ENCODE measurements at places on chromosomes 6 and 20.

DNA sequence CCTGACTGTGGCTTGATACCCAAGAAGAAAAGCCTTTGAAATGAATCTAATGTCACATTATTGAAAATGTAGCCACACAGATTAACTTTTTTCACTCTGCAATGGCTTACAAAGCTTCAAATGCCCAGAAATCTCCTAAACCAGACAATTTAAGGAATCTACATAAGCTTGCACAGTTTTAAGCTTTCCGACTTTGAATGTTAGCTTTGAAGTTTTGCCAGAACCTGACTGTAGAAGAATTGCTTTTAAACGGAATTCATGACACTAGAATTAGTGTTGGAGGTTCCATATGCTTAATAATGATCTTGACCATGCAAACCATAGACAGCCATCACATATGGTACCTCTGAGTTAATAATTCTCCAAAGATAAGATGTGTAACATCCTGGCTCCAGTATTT lies 798.5 kb upstream of the EPHA7 start:
- no peak for DNase-seq

DNA sequence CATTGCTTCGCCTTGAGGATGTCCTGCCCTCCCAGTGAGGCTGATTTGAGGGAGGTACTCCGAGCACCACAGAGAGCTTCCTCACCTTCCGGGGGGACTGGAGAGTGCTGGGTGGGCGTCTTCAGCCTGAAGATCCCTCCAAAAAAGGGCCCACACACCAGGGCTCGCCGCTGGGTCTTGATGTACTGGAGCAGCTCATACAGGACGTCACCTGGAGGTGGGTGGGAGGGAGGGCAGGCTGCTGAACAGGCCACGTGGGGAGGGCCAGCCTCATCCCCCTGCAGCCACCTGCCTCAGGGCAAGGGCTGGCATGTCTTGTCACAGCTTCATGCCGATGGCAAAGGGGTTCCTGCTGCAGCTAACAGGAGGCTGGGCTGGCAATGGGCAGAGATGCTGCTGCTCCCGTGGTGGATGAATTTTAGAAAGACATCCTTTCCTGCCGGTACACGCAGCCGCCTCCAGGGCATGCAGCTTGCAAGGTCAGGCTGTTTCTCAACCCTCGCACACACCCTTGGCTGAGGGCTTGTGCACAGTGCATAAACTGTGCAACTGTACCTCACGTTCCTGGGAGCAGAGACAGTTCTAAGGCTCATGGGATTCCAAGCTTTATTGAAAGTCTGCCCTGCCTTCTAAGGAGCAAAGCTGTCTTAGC lies 14.0 kb downstream of the ETV7 start:
- DNase-seq: no peak

- peak; percentile 16 for DNase-seq
Measured at GRCh38 chr6:128259730-128260685, 260.4 kb downstream of the PTPRK start.

GRCh38 chr20:51738877-51739447 lies 29.2 kb downstream of the ATP9A start:
- no peak for DNase-seq

GRCh38 chr6:35635601-35636597 lies 52.8 kb downstream of the FKBP5 start:
- DNase-seq: no peak
